ENCODE measurements at places on chromosomes 7 and 10.

- DNase-seq = peak; percentile 38
These were observed 25.7 kb downstream of the C7orf25 start for GRCh38 chr7:42886129-42886528.

DNA sequence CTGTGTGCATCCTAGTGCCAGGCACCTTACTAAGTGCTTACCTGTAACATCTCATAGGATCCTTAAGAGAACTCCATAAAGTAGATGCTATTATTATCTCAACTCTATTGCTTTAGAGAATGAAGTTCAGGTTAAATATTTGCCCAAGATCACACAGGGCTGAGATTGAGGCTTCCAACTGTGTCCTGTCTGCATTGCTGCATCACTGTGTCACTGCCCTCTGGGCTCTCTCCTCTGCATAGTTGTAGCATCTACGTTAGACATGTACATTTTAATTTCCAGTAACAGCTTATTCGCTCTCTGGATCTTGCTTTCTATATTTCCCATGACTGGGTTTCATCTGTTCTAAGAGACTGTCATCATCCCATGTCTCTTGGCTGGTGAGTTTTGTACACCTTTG, 63.6 kb upstream of the FZD8 start:
- no peak for DNase-seq

DNA sequence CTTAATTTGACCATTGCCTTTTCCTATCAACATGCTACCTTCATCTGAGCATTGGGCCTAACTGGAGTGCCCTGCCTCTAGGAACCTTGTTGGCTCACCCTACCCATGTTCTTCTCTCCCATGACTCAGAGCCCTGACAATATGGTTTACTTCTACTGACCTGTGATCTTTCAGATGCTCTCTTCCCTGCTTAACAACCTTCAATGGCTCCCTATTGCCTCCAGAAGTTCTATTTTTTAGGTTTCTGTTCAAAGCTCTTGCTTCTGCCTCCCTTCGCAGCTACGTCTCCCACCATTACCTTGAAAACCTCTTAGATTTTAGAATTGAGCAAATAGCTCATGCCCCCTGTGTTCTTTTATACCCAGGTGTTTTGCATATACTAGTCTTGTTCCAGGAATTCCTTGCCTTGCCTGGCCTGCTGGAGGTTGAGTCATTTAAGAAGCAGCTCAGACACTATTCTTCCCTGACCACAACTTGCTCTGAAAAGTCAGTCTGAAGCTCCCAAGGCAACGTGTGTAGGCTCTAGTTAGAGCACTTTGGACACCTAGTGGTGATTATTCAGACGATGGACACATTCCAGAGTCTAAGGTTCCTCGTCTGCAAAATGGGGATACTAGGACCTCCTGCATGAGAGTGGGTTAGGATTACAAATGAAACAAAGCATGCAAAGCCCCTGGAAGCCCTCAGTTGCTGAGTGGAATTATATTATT, 64.4 kb upstream of the EMX2 start:
- DNase-seq = peak; percentile 4

DNA sequence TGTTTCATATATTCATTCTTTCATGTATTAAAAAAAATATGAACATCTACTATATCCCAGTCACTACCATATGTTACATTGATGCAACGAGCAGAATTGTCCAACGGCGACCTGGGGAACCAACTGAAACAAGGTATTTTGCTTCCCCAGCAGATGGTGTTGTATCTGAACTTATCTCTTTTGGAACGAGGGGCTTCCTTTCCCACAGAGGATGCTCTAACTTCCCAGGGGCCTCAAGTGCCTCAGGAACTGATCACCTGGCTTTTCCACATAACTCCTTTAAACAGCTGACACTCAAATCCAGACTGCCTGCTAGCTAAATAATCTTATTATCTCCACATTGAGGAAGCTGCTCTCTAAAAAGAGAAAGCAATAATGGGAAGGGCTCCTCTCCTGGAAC, 259.3 kb downstream of the HTR7 start:
- DNase-seq = no peak

GRCh38 chr7:114263219-114263618, 151.4 kb upstream of the FOXP2 start:
- no peak for DNase-seq

GRCh38 chr7:37092548-37092947, 356.1 kb downstream of the ELMO1 start:
- DNase-seq = no peak

DNA sequence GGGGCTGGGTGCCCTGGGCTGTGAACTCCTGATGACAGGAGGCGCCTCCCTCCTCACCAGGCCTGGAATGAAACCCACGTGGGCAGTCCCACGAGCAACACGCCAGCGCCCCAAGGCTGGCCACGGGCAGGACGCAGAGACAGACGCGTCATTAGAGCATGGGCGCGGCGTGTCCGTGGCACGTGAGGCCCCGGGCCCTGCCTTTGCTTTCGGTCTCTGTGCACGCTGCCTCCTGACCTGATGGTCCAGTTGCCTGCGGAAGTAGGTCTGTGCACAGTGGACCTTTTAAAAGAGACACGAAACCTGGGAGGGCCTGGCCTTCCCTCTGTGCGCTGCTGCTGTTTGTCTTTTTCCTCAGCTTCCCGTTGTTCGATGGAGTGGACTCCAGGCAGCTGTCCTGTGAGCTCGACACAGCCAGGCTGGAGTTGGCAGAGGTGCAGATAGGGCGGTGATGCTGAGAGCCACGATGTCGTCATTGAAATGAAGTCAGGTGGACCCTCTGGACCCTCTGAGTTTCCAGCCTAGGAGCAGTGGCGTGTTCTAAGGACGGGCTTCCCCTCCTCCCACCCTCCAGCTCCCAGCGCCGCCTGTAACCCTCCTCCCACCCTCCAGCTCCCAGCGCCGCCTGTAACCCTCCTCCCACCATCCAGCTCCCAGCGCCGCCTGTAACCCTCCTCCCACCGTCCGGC, 40.1 kb upstream of the CFAP46 start:
- no peak for DNase-seq

DNA sequence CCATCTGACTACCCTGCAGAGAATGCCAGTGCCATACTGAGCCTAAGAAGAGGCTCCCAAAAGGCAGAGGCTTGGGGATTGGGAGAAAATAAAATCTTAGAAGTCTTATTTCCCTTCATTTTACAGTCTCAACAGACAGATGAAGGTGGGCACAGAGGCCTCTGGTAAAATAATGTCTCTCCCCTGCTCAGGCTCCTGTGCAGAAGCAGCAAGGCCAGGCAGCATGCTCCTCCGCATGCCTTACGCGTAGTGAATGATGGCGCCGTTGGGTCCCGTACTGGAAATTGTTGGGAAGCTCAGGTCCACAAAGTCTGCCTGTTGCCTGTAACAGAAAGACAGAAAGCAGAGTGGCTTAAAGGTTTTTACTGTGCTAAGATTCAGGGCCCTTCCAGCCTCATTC, 45.8 kb downstream of the XPNPEP1 start:
- DNase-seq = no peak

GRCh38 chr7:33873518-33873917, 31.8 kb upstream of the BMPER start:
- DNase-seq = no peak

DNA sequence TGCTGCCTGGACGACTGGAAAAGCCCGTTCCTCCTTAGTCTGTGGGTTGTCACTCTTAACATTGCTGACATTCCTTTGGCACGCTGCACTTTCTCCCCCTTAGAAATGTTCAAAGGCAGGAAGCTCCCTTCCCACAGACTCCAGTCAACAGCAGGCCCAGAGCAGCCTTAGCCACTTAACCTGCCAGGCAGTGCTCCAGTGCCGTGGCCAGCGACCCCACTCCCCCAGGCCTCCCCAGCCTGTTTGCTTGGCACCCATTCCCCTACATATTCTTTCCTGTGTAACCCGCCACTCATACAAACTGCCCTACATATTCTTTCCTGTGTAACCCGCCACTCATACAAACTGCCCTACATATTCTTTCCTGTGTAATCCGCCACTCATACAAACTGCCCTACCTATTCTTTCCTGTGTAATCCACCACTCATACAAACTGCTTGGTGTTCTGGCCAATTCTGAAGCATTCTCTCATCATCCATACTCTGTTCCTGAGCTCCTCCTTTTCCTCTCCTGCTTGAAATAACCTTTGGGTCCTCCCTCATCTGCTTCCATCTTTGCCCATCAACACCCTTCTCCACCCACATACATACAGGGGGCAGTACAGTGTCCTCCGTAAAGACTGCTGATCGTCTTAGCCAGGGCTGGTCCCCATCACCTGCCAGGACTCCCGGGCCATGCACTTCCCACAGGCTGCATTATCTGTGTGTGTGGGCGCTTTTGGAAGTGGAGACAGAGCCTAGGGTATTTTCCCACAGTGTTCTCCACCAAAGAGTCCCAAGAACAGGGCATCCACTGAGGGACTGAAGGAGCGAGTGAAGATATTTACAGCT, 57.3 kb downstream of the ADARB2 start:
- no peak for DNase-seq

GRCh38 chr10:69312528-69312927, 34.2 kb downstream of the HK1 start:
- DNase-seq = no peak

DNA sequence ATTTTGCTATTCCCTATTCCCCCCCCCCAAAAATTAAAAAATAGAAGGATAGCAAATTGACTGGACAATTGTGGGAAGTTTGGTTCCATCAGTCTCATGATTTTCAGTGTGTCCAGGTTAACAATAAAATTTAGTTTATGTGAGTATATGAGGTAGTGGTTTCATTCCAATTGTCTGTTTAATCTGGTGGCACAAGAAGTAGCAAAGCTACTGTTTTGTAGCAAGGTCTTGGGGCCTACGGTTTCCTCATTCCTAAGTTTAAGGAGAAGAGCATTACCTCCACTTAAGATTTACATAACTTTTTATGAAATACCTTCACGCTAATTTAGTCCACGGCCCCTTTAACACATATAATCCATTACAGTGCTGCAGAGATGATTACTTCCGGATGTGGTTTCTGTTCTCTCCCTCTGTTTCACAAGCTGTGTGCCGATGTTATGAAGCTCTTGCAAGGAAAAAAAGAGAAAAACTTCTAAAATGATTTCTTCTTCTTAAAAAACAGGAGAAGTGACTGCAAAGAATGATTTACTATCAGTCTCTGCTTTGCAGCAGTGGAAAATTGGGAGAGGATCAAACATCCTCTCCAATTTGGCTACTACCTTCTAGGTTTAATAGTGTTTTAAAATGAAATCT, 32.7 kb upstream of the NPVF start:
- DNase-seq = peak; percentile 52

- DNase-seq = peak; percentile 89
These were observed 28.5 kb downstream of the CHCHD3 start for GRCh38 chr7:133053321-133053891.

GRCh38 chr10:125151553-125152449, 8.6 kb downstream of the CTBP2 start:
- no peak for DNase-seq

DNA sequence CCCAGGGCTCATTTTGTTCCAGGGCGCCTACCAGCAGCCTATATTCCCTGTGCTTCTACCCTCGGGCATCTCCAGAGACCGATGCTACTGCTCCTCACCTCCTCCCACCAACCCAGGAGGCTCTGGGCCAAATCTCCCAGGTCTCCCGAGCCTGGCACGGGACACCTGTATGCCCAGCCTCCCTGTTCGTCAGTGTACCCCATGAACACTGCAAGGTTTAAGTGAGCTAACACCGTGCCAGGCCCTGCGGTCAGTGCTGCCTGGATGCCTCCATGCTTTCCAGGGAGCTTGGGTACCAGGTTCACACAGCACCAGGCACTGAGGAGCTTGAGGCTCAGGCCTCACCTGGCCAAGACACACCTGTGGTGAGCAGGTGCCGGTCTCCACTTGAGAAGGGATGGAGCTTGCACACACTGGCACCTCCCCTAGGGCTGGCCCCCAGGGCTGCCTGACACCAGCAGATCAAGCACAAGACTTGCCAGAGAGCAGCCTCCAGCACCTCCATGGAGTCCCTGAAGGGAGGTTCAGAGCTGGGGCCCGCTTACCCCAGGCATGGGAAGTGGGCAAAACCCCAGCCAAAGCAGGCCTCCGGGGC, 80.3 kb downstream of the FAM53B start:
- no peak for DNase-seq

- no peak for DNase-seq
These were observed 271.3 kb upstream of the CNTNAP2 start for GRCh38 chr7:145845345-145845744.

- no peak for DNase-seq
These were observed 234.7 kb upstream of the TCERG1L start for GRCh38 chr10:131546086-131546810.

GRCh38 chr10:98331885-98332284, 63.9 kb upstream of the LOXL4 start:
- no peak for DNase-seq

GRCh38 chr7:18590241-18590640, 94.7 kb downstream of the HDAC9 start:
- DNase-seq = no peak

GRCh38 chr10:99758211-99758891, 24.1 kb upstream of the ABCC2 start:
- DNase-seq = peak; percentile 84

- DNase-seq = no peak
These were observed 69.3 kb downstream of the LRRC4 start for GRCh38 chr7:127961786-127962453.

GRCh38 chr10:124605856-124606812, 138.0 kb downstream of the FAM53B start:
- no peak for DNase-seq

DNA sequence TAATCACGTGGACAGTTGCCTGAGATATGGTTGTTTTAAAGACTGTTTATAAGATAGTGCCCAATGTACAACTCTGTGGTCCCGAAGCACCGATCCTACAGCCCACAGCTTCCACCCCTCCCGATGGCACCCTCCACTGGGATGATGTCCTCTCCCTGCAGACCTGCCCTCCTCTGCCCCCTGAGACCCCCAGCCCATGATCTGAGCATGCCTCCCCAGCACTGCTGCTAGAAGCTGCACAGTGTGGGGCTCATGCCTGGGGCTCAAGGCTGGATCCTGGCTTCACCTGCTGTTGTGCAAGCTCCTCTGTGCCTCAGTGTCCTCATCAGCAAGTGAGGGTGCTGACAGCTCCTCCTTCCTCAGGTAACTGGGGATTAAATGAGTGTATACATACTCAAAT, 254.7 kb upstream of the MKI67 start:
- DNase-seq = no peak

DNA sequence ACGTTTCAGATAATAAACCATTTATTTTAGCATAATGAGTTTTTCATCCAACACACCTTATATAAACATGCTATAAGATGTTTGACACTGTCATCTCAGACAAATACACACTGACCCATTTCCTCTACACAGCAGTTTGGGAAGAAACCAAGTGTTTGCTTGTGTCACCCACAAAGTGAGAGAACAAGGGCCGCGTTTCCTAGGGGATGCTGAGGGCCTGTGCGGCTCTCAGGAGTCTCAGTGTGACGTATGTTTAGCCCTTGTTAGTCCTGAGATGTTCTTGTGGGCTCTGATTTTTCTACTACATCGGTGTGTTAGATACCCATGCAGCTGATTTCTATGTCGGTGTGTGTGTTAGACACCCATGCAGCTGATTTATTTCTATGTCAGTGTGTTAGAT, 266.3 kb downstream of the DIP2C start:
- no peak for DNase-seq

- DNase-seq = peak; percentile 45
These were observed 6.4 kb upstream of the CSTF2T start for GRCh38 chr10:51705774-51706173.
